ENCODE measurements at places on chromosomes 7 and 10.

- no peak for DNase-seq
Observed at GRCh38 chr10:71582506-71583475, 136.8 kb downstream of the C10orf105 start.

- no peak for DNase-seq
Observed at GRCh38 chr10:33497338-33497737, 162.9 kb upstream of the NRP1 start.

DNA sequence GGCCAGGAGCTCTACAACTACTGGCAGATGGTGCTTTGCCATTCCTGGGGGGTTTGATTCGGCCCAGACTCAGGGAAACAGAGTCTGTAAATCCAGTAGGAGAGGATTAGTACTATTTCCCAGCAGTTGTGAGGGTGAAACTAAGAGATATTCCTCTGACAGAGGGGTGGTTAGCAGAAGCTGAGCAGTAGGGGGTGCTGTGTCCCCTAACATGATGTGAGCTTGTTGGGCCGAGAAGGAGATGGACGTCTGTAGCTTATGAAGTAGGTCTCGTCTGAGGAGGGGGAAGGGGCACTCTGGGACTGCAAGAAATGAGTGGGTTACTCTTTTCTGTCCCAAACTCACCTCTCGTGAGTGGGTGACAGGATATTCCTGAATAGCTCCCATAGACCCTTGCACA, 179.2 kb upstream of the MBL2 start:
- DNase-seq = peak; percentile 59

GRCh38 chr7:99525713-99526440, 21.4 kb downstream of the ZKSCAN5 start:
- DNase-seq = peak; percentile 12

DNA sequence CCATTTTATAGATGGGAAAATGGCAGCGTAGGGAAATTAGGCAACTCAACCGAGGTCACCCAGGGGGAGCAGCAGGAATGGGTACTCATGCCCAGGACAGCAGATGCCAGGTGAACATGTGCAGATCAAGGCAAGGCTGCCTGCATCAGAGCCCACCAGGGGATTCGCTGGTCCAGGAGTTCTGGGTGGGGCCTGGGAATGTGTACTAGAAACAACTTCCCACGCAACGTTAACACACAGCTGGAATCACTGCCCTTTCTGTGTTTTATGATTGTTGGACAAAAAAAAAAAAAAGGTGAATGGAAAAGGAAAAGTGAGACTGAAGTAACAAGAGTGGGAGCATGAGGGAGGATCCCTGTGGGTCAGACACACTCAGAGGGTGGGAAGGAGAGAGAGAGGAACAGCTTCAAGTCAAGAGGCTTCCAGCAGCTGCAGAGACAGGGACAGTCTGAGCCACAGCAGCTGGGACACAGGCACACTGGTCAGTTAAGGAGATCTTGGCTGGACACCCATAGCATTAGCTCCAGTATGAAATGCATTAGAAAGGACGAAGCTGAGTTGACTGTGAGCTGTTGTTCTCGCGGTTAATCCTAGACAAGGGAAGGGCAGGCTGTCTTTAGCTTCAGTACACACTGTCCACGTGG, 187.9 kb upstream of the INHBA start:
- peak; percentile 51 for DNase-seq

- DNase-seq = no peak
Observed at GRCh38 chr10:71365366-71365765, 31.4 kb upstream of the CDH23 start.

DNA sequence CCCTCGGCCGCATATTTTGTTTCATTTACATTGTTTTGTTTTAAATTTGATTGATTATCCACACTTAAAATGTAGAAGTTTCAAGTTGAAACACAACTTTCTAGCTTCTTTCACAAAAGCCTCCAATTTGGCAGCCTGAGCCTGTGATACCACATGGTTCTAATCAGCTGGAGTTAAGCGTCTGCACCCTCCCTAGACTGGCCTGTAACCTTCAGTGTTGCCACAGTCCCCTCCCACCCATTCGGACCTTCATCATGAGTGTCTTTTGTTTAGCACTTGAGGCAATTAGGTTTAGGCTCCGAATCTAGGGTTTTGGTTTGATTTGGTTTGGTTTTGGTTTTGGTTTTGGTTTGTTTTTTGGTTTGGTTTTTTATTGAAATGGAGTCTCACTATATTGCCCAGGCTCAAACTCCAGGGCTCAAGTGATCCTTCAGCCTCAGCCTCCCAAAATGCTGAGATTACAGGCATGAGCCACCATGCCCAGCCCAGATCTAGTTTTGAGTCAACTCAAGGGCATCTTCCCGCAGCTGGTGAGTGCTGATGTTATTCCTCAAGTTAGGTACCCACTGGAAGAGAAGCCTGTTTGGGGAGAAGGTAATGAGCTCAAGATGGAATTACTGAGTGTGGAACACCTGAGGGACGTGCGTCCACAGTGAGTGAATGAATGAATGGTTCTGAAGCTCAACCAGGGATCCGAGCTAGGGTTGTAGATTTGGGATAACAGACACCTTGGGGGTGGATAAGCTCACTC, 201.4 kb downstream of the HECW1 start:
- DNase-seq = peak; percentile 22

GRCh38 chr7:87600130-87601124, at the start of gene ABCB1:
Gene ABCB1 (minus strand): TSS chr7:87600884. CDS start chr7:87600184, 700 bp downstream.
- DNase-seq = peak; percentile 6

- DNase-seq = no peak
Observed at GRCh38 chr10:16518822-16519221, 2.9 kb downstream of the C1QL3 start.

GRCh38 chr7:135320268-135320667, 86.6 kb downstream of the STRA8 start:
- DNase-seq = peak; percentile 73

DNA sequence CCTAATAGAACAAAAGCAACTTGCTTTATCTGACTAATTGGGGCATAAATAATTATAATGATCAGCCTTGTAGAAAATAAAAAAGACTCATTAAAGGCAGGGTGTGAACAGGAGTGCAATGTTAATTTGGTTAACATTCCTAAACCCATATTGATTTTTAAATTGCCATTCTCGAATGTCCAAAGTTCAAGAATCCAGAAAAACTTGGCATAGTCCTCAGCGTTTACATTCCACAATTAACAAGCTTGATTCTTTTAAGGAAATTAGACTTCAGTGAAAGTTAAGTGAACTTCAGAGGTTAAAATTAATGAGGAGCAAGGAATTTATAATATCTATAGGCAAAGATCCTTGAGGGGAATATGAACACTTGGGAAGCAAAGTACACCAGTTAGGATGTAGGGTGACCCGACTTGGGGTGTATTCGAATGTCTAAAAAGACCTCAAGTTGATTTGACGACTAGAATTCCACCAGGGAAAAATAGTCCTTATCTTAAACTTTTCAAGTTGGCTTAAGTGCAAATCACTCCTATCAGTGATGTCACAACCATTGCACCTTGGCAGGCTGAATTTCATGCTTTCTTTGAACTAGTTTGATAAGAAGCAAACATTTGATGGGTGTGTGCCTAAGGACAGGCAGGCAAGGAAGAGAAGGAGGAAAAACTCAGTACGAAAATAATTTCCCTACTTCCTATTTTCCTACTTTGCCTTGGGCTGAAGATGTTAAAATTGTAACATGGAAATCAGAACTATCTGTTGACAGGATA, 830.4 kb upstream of the COBL start:
- no peak for DNase-seq

GRCh38 chr7:480531-481218, 39.0 kb downstream of the PDGFA start:
- DNase-seq = peak; percentile 32

DNA sequence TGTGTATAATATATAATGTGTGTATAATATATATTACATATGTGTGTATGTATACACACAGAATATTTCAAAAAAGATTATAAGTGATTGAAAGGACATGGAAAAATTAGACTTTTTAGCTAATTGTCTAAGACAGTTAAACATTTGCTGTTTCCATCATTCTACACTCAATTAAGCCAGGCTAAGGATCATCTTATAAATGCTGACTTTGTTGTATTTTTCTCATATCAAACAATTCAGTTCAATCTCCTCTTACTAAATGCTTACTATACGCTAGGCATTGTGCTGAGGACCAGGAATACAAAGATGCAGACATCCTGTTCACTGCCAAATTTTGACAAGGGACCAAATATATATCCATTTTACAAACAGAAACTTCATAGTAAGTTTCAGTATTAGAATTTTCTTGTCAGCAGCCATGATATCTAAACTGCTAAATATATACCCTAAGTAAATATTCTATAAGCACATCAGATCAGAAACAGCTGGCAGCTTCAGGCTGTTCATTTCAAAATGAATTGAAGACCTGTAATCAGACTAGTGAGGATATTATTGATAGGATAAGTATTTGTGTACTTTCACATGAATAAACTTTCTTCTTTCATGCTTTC, 10.3 kb upstream of the LRRN3 start:
- no peak for DNase-seq

DNA sequence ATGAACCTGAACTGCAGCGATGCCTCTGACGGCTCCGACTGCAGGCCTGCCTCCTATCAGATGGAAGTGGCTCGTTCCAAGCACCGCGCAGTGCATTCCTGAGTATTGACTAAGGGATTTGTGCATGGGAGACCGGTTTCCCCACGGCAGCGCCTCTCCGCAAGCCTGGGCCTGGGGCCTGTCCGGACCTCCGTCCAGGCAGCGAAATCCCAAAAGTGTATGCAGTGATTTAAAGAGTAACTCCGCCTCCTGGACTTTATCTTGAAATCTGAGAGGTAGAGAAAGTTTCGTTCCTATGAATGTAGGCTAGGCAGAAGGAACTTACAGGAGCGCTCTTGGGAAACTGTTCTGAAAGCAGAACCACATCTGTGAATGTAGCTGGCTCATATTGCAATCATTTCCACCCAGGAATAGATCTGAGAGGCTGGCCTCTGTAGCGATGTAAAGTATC, 106.2 kb upstream of the CELF2 start:
- peak; percentile 93 for DNase-seq

- DNase-seq = peak; percentile 96
Observed at GRCh38 chr7:90816511-90817142, 220.5 kb downstream of the CDK14 start.
